ENCODE measurements at places on chromosomes 3 and 15.

GRCh38 chr3:107950417-107950816 lies 140.4 kb downstream of the CD47 start:
- DNase-seq = no peak

DNA sequence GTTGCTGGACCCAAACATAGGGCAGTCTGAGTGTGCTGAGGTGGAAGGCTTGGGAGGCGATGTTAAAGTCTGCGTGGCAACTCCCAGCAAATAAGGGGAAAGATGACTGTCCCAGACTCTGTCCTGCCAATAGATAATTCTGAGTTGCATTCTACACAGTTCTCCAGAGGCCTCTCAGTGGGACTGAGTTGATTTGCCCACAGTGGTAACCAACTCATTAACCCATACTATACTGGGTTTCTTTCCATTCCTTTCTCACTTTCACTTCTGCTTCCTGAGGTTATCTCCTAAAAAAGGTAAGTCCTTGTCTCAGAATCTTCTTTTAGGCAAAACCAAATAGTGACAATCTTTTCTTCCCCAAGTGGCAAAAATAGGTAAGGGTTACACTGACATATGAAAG lies 549.9 kb upstream of the DPPA4 start:
- no peak for DNase-seq

DNA sequence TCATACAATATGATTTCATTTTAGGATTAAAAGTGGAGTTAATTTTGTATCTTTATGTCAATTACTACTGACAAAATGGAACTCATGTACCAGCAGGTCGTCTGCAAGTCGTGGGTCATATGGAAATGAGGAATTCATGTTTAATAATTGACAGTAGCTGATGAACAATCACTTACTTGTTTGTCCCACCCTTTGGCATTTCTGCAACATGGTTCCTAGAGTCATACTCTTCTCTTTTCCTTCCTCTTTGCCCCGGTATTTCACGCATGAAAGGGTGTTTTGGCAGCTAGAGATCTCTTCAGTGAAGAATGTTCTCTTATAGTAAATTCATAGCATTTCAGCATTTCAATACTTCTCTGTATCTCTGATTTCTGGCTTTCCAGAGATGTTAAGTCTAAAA lies 133.3 kb upstream of the SLC24A5 start:
- no peak for DNase-seq

DNA sequence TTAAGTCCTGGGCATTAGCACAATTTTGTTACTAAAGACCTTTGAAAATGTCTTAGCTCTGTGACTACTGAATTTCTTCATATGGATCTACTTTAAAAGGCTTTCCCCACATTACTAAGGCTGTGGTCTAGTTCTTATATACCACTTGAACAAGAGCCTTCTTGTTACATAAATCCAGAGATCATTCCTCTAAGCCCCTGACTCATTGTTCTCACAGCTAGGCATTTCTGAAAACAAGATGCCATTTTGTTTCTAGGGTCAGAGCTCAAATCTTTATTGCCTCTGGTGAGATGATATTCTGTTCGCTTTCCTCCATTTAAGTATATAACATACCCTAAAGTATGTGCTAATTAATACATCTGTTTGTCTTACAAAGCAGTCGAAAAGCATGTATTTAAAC lies 29.8 kb upstream of the LPP start:
- no peak for DNase-seq

DNA sequence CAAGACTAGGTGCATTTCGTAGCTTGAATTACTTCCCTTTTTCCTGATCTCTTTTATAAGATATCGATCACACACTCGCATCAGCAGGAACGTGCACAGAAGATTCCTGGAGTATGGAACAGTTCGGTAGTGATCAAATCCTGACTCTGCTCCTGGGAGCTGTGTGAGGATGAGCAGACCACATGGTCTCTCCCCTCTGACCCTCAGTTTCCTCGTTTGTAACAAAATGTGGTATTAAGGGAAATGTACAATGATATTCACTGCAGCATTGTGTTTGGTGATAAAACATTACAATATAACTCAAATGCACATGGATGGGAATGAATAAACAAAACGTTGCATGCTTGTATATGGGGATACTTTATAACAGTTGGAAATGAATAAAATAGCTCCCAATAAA lies 26.7 kb downstream of the TMED3 start:
- no peak for DNase-seq

- no peak for DNase-seq
These were observed 359.7 kb downstream of the FGF12 start for GRCh38 chr3:192367616-192368015.

DNA sequence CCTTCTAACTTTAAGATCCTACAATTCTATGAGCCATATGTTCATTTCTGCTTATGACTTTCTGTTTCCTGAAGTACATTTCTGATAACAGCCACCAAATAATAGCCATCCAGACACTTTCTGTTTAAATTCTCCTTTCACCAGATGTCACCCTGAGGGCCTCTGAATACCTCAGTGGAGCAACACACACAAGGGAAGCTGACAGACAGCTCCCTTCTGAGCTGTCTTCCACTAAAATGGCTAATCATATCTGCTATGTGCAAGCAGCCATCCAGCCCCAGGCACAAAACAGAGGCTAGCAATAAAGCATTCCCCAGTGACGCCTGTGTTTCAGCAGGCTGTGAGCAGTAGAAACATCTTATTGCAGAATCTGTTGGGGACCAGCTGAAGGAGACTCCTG lies 666.6 kb upstream of the UBE2E2 start:
- no peak for DNase-seq

DNA sequence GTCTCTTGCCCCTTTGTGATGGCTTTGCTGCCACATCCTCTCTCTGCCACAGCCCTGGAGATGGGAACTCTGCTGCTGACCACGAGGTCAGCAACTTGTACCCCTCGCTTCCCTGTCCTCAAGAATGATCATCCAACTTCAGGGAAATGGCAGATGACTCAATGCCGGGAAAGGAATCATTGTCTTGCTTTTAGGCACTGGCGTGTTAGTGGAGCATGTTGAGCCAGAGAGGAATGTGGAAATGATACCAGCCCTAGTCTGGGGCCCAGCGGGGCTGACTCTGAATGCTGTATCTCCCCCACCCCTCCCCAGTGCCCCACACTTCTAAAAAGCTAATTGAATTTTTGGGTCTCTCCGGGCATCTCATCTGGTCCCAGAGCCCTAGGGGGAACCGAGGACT lies 184.9 kb upstream of the BHLHE40 start:
- DNase-seq = no peak

GRCh38 chr3:179666436-179667035 lies 13.7 kb downstream of the USP13 start:
- no peak for DNase-seq

GRCh38 chr3:112357930-112358780 lies 25.2 kb downstream of the CD200 start:
- DNase-seq = no peak

DNA sequence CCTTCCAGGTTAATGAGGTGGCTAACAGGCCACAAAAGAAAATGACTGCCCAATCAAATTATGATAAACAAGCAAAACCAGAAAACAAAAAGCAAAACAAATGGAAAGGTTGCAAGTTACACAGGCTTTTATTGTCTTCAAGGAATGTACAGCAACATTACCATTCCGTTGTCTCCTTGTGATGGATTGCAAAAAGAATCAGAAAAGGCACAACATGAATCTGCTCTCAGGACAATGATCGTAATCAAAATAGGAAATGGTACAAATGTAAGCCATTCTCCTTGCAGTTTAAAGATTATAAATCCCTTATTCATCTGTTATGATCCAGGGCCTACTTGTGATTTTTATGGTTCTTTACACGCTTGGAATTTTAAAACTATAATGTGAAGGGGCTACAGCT lies 125.8 kb downstream of the ECT2 start:
- no peak for DNase-seq

DNA sequence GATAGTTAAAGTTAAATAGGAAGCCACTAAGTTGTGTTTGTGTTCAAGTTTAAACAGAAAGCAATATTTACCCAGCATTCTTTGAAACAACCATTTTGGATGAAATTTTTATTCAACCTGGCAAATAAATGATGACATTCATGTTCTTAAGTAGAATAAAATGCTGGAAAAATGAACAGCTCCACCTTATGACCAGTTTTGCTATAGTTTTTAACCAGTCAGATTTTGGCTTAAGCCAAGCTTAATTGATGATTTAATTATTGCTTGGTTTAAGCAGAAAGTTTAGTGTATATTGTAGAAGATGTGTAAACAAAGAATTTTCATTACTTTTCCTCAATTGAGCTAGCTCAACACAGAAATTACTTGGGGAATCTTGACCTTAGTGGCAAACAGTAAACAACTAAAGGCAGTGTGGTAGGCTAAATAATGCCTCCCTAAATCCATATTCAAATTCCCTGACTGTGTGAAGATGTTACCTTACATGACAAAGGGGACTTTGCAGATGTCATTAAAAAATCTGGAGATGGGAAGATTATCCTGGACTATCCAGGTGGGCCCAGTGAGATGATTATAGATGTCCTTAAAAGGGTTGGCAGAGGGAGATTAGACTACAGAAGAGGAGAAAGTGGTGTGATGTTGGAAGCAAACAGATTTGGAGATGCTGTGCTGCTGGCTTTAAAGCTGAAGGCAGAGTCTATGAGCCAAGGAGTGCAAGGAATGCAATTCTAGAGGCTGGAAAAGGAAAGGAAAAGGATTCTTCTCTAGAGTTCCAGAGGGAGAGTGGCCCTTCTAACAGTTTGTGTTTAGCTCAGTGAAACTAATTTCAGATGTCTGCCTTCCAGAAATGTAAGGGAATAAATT lies 448.6 kb upstream of the GOLIM4 start:
- DNase-seq = no peak

- no peak for DNase-seq
These were observed 13.4 kb downstream of the GOLGB1 start for GRCh38 chr3:121736112-121736511.

DNA sequence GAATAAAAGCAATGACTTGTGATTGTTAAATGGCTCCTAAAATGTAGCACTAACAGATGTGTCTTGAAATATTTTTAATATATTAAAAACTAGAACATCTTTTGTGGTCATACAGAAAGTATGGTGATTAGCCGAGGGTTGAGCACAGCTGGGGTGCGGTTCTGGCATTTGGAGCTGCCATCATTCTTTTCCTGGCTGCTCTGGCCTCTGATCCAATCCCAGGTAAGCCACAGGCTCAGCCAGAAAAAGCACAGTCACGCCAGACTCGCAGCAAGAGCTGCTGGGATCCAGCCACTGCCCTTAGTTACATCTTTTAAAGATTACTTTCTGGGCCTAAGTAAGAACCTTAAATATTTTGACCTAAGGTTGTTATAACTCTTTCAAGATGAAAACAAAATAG lies 196.8 kb downstream of the PLCL2 start:
- no peak for DNase-seq

DNA sequence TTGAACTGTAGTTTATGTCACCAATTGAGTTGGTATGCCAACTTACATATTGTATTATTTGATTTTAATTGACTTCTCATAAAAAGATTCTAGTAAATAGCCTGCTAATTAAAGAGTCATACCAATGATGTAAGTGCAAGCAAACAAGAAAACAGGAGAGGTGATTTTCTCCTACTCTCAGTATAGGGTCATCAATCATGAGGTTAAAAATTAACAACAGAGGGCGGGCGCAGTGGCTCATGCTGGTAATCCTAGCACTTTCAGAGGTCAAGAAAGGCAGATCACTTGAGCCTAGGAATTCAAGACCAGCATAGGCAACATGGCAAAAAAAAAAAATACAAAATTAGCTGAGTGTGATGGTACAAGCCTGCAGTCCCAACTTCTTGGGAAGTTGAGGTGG lies 108.7 kb downstream of the MYO9A start:
- DNase-seq = no peak

DNA sequence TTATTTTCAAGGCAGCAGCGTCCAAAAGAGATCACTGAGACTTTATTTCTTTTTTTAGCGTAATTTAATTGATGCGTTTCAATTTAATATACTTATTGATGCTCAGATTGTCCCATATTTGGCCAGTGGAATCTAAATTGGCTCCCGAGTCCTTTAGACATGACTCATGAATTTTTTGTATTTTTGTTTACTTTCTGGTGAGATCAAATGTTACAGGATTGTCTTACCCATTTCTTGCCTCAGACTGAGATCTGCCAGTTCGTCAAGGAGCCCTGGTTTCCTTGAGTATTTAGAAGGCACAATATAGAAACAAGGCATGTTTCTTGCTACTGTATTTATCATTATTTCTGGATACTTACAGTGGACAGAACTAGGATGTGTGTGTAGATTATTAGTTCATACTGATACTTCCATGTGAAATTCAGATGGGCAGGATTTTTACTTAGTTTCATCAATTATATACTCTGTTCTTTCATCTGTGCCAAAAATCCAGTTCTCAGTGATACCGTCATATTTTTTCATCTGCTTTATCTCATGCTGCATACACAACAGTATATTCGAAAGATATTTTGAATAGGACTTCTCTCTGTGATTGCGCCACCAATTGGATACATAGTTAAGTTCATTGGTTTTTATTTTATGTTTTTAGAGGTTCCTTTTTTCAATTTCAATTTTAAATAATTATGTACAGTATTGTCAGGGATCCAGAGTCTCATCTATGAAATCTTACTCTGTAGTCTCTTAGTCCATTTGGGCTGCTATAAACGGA lies 436.9 kb upstream of the C2CD4B start:
- no peak for DNase-seq

DNA sequence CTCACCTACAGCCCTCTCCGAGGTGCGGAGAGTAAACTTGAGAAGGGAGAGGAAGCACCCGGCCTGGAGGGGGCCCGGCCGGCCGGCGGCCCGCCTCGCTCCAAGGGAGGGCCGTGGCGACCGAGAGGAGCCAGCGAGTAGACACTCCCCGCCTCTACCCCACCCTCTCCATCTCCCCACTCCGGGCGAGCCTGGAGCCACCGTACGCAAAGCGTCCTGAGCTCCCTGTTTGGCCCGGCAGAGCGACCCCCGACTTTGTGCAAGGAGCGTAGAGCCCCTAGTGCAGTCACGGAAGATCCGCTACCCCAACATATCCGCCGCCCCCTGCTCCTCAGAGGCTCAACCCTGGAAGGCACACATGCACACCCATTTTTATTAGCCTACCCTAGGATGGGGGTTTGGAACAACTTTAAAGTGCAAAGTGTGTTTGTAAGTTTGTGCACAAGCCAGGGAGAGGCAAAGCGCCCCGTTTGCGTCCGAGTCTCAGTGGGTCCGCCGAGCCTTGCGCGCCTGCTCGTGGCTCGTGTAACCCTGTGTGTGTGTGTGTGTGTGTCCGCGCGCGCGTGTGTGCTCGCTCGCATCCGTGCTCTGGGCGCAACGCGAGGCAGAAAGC lies 508 bp upstream of the SMAD6 start:
- no peak for DNase-seq

- peak; percentile 69 for DNase-seq
These were observed 130.5 kb upstream of the NR2E3 start for GRCh38 chr15:71679793-71680353.
